Iris pigment epithelial cell (primary cell): ENCODE measurements at places on chromosomes 13 and 19.

GRCh38 chr13:82654861-82655855 is 1227.1 kb downstream of the SLITRK1 start:
- DNase-seq = peak; percentile 75

GRCh38 chr13:27638521-27638920 is 16.8 kb downstream of the POLR1D start:
- DNase-seq = peak; percentile 71

- DNase-seq = no peak
These were observed 55.7 kb downstream of the KLF2 start for GRCh38 chr19:16380314-16380695.

GRCh38 chr13:31286930-31287329 is 87.2 kb downstream of the B3GLCT start:
- no peak for DNase-seq

DNA sequence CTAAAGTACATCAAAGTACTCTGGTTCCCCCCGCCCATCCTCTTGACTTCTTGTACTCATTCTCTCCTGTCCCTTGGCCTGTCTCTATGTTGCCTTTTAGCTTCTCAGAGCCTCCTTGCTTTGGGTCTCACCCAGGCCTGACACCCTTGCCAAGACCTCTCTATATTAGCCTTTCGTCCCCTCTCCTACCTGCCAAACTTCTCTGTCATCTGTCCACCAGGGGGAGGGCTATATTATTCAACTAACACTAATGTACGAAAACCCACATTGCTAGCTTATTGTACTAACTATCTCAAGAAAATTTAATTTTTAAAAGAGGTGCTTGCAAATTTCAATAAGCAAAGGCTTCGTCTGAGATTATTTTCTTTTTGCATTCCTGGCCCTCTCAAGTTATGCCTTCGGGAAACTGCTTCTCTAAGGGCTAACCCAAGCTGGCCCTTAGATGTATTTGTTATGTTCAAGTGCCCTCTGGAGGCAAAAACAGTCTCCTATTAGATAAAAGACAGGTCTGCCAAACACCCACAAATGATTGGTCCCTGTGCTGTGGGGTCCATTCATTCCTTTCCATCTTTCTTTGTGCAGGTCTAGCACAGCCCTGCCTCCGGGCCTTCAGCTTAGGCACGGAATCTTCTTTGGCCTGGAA is 6.3 kb upstream of the MRPS31 start:
- DNase-seq = peak; percentile 71

DNA sequence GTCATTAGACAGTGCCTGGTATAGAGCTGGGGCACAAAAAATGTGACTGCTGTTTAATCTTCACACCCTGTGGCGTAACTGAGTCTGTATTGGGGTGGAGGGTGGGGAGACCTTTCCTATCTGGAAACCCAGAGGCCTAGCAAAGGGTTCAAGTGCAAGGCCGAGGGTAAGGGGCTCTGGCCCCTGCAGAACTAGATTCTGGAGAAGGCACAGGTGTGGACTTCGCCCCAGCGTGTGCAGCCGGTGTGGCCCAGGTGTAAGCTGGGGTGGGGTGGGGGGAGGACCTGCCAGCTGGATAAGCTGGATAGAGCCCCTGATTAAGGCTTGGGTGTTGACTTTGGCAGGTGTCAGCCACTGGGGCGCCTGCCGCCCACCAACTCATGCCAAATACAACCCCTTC is 1.3 kb downstream of the RAB3D start:
- DNase-seq = no peak

GRCh38 chr19:28469544-28469943 is 743.4 kb downstream of the UQCRFS1 start:
- DNase-seq = no peak

DNA sequence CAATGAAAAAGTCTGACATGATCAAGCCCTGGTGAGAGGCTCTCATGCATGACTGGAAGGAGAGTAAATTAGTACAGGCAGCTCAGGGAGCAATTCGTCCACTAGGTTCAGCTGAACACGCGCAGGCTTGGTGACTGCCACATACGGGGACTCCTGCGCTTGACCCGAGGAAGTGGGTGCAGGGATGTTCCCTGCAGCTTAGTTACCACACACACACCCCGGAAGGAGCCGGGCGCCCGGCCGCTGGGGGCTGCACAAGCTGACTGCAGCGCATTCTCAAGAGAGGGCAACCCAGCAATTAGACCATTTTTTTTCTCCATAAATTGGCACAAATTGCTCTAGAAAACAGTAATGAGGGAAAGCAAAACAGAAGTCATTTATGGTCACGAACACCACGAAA is 23.0 kb upstream of the MIER2 start:
- DNase-seq = no peak

DNA sequence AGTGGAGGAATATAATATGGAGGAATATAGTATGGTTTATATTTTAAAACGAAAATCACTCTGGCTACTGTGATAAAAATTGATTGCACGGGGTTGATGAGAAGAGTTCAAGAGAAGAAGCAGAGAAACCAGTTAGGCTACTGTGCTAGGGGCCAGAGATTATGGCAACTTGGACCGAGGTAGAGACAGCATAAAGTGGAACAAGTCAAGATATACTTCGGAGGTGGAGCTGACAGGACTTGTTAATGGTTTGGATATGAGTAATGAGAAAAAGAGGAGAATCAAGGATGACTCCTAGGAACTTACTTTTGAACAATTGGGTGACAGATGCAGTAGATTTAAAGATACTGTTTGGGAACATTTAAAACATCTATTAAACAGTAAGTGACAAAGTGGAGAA is 6.6 kb upstream of the WDFY2 start:
- no peak for DNase-seq

- no peak for DNase-seq
These were observed 5.6 kb upstream of the CD33 start for GRCh38 chr19:51219307-51219706.

DNA sequence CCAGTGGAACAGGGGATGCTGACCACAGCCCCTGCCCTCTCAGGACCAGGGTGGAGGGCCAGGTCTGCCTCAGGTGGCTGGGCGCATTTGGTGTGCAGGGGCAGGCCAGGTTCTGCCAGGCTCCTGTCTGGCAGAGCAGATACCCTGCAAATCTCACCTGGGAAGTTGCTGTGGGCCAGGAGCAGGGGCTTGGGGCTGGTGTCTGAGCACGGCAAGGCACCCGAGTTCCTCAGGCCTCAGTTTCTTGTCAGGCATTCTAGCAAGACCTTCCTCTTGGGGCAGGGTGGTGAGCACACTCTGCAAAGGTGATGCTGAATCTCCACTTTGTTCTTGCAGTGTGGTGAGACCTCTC is 1.1 kb downstream of the CRTC1 start:
- DNase-seq = no peak

DNA sequence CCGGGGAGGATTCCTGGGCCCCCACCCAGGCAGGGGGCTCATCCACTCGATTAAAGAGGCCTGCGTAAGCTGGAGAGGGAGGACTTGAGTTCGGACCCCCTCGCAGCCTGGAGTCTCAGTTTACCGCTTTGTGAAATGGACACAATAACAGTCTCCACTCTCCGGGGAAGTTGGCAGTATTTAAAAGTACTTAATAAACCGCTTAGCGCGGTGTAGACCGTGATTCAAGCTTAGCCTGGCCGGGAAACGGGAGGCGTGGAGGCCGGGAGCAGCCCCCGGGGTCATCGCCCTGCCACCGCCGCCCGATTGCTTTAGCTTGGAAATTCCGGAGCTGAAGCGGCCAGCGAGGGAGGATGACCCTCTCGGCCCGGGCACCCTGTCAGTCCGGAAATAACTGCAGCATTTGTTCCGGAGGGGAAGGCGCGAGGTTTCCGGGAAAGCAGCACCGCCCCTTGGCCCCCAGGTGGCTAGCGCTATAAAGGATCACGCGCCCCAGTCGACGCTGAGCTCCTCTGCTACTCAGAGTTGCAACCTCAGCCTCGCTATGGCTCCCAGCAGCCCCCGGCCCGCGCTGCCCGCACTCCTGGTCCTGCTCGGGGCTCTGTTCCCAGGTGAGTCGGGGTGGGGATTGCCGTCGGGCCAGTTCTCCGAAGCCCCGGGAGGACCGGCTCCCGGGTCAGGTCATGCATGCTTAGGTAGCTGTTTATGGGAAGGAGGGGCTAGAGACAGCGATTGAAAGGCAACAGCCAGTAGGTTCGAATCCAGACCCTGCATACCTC is at the start of gene ICAM1:
Gene ICAM1, plus strand, starts transcription at position 505 of the 779 bp plus-strand sequence. Its CDS starts 40 bp downstream, at position 545.
- peak; percentile 92 for DNase-seq

GRCh38 chr19:8174706-8175105 is 25.3 kb upstream of the FBN3 start:
- DNase-seq = peak; percentile 40

- no peak for DNase-seq
These were observed 110.4 kb downstream of the CRYL1 start for GRCh38 chr13:20415306-20415679.

- peak; percentile 23 for DNase-seq
These were observed 27.3 kb upstream of the MPHOSPH8 start for GRCh38 chr13:19606152-19606551.

DNA sequence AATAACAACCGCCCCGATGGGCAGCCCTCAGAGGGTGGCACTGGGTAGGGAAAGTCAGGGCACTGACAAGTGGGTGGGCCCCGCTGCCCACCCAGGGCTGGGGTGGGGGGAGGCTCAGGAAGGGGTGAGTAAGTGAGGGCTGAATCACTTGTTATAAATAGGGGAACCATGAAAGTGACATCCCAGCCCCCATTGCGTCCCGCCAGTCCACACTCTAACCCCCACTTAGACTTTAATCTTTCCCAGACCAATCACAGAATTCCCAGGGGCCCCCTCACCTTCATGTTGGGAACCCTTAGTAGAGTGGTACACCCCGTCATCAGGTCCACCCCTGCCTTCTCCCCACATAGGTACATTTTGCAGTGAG is 37.0 kb upstream of the NANOS3 start:
- DNase-seq = no peak

GRCh38 chr13:101305981-101306411 is 110.3 kb downstream of the NALCN start:
- no peak for DNase-seq

- peak; percentile 40 for DNase-seq
These were observed 1573.3 kb downstream of the PCDH9 start for GRCh38 chr13:65656740-65657329.

- no peak for DNase-seq
These were observed 62.7 kb upstream of the LSM14A start for GRCh38 chr19:34109596-34109995.

GRCh38 chr19:35395382-35396199 is 24.7 kb downstream of the GPR42 start:
- DNase-seq = no peak
